ENCODE measurements at places on chromosomes 7 and 10.

GRCh38 chr7:137928626-137929025, 73.3 kb downstream of the CREB3L2 start:
- DNase-seq: no peak

- DNase-seq: no peak
Measured at GRCh38 chr7:124041439-124041838, 8.6 kb upstream of the TMEM229A start.

- DNase-seq: no peak
Measured at GRCh38 chr7:23239698-23240097, 6.9 kb upstream of the GPNMB start.

- no peak for DNase-seq
Measured at GRCh38 chr10:131253931-131254858, 57.3 kb downstream of the TCERG1L start.

- no peak for DNase-seq
Measured at GRCh38 chr10:117778241-117778640, 235.7 kb downstream of the EMX2 start.

GRCh38 chr10:116198676-116199035, 74.3 kb downstream of the GFRA1 start:
- DNase-seq: no peak

DNA sequence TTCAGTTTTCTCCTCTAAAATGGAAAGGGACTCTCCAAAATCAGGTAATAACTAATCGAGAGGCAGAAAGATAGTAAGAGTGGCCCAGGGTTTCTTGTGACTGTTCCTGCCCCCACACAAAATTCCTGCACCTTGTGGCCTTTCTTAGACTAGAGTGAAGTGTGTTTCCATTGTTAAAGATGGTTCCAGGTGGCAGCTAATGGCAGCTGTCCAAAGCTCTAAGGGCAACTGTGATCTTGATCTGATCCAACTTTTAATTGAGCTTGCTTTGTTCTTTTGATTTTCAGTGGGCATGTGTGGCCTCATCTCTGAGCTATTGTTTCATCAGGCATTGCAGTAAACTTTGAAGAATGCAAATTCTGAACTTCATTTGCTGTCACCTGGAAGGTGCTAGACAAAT, 19.4 kb downstream of the ACSL5 start:
- no peak for DNase-seq

DNA sequence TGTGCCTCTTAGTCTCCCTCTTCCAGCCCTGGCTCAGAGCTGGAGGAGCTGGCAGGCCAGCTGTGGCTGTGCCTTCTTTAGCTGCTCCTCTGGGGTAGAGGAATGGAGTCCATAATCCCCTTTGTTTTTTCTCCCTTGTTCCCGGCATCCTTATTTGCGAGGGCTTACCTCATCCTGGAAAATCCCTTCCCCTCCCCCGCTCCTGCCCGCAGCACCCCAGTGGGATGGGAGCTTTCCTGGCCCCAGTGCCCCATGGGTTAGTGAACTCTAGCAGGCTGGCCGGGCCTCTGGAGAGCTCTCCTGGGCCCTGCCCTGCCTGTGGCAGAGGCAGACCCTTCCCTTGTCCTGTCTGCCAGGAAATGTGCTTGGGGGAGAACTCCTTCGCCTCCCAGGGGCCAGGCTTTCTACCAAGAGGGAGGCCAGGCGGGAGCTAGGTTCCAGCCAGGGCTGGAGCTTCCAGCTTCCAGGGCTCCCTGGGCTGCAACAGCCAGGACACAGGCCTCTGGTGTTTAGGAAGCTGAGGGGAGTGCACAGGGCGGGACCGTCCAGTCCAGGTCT, 16.5 kb upstream of the TRIM8 start:
- DNase-seq: no peak

DNA sequence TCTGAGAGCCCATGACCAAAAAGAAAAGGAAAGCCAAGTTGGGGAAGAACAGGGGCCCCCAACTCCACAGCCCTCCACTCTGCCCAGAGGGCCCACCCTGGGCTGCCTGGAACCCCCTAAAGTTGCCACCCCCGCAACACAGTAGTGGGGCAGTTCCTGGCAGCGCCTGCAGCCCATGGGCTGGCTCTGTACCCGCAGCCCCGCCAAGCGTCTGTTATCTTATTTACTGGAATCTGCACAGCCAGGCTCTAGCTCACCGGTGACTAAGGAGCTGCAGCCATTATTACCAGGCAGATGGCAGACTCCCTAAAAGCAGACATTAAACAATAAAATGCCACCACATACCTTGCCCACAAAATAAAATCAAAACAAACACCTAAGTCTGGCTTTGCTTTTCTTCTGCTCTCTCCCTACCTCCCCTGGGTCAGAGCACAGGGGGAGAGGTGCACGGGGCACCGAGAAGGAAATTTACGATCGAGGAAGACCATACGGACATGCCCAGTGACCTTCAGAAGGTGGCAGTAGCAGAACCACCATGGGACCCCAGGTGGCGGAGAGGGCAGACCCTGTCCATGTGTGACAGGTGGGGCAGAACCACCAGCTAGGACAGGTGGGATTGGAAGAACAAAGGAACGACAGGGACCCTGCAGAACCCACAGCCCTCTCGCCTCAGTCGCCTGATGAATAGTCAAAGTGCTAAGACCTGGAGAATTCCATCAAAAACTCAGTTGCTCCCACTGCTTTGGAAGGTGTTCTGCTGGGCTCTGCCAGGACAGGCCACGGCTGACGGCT, 66.3 kb downstream of the PRKAG2 start:
- DNase-seq: no peak

GRCh38 chr7:32496052-32496813, 944 bp downstream of the AVL9 start:
- no peak for DNase-seq

DNA sequence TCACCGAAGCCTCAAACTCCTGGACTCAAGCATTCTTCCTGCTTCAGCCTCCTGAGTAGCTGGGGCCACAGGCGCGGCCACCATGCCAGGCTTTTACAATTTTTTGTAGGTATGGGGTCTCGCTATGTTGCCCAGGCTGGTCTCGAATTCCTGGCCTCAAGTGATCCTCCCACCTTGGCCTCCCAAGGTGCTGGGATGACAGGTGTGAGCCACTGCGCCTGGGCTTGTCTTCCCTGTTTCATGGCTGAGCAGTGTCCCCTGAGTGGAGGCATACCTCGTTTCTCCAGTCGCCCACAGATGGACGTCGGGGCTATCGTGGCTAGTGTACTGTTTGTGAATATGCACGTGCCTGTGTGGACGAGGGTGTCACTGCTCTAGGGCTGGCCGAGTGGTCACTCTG, 11.3 kb downstream of the INPP5A start:
- DNase-seq: no peak

DNA sequence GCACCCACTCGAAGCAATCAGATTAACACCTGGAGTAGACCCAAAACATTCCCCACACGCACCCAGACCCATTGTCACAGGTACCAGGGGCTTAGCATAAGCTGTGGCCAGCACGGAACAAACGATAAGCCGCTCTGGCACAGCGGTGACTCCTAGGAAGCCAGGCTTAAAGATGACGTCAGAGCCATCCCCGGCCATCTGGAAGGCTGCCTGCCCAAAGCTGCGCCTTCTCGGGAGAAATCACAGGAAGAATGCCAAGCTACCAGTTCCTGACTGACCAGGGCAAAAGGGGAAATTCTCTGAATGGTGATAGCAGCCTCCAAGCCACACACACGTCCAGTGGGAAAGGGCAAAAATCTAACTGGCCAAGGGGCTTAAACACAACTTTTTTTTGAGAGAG, 13.0 kb upstream of the WIPI2 start:
- no peak for DNase-seq

GRCh38 chr10:111801841-111802240, 381.7 kb downstream of the GPAM start:
- DNase-seq: no peak

GRCh38 chr10:104819731-104820130, 178.6 kb downstream of the SORCS3 start:
- no peak for DNase-seq

DNA sequence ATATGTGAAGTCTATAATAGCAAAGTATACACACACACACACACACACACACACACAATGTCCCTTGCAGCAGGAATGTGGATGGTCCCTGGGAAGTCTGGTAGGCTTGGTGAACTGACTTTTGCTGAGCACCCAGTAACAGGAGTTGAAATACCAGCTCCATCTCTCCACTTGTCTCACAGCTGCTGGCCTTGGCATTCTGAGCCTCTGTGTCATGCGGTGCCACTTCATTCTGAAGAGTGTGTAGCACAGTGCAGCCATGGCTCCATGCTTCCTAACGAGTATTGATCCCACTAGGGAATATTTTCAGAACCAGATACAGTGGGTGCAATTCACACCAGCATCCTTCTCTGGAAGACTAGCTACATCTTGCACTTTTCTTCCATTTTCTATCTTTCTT, 192.4 kb downstream of the ADARB2 start:
- DNase-seq: no peak

GRCh38 chr10:11517150-11517549, 94.3 kb downstream of the USP6NL start:
- no peak for DNase-seq

- DNase-seq: no peak
Measured at GRCh38 chr10:79140085-79140793, 71.5 kb downstream of the ZMIZ1 start.

DNA sequence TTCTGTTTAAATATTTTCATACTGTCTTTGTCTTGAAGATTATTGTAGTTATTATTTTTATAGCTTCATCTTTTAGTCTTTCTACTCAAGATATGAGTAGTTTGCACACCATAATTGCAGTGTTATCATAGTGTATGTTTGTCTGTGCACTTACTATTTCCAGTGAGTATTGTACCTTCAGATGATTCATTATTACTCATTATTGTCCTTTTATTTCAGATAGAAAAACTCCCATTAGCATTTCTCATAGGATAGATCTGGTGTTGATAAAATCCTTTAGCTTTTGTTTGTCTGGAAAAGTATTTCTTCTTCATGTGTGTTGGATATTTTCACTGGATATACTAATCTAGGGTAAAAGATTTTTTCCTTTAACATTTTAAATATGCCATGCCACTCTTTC, 646.2 kb upstream of the GRM3 start:
- no peak for DNase-seq

DNA sequence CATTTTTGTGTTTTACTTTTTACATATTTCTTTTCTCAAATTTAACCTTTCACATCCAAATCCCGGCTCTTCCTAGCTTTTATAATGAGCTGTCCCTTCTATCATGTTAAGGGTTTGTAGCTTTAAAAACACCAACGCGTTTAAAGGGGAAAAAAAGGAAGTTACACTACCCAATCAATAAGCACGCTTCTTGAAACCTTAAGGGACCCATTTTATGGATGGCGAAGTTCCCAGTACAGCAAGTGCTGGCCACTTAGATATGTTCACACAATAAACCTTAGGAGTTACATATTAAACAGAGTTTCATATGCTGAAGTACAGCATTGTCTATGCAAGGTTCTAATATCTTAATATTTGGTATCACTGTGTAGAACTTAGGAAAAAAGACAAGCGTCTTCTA, 1.8 kb downstream of the GNG11 start:
- DNase-seq: no peak

DNA sequence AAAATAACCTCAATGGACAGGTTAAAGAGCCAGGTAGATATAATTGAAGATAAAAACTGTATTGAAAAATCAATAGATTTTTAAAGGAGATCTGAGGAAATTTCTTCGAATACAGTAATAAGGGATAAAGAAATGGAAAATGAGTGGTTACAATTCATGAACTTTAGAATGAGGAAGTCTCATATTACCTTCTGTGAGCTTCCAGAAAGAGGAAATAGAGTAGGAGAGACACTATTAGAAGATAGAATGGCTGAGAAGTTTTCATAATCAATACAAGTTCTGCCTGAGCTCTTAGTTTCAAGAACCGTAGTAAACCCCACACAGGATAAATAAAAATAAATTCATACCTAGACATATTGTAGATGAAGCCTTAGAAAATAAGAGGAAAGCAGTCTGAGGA, 11.5 kb downstream of the SDK1 start:
- no peak for DNase-seq

GRCh38 chr10:7157091-7157490, 253.7 kb downstream of the SFMBT2 start:
- DNase-seq: no peak

DNA sequence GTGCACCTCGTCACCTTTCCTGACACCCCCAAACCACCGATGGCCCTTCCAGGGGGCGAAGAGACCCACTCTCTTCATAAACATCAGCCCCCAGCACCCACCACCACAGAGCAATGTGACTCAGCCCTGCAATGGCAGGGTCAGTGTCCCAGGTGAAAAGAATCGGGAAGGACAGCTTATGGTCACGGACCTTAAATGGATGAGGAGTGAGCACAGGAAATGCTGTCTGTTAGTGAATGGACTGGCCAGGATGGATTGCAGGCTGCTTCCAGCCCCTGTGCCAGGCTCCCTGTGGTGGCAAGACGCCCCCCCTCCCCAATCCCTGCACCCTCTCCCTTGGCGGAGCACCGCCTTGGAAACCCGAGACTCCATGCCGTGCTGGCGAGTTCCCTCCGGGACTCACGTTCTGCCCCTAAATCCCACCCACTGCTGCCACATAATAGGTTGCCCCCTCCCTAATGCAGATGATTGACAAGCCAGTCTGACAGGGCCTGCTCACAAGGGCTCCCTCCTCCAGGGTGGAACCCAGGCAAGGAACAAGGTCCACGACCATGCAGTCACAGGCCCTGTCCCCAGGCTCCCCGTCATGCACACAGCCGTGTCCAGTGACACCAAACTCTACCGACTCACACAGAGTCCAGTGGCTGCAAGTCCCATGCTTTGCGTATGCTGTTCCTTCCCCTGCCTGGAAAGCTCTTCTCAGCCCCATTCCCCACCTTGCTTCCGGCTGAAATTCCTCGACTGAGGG, 7.3 kb downstream of the ASB13 start:
- DNase-seq: no peak

DNA sequence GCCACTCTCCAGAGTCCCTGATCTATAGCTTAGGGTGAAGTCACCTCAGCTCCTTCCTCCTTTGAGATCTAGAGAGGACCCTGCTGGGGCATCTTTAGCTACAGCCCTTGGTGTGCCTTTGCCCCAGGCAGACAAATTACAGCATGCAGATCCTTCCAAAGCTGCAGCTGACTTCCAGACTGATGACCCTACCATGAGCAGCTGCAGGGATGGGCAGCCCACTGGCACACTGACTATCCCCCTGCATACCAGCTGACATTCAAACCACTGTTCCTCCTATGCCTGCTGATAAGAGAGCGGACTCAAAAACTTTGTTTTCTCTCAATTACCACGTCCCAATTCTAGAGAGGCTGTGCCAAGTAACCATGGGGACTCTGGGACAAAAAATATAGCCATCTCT, 70.6 kb downstream of the COL13A1 start:
- DNase-seq: no peak

DNA sequence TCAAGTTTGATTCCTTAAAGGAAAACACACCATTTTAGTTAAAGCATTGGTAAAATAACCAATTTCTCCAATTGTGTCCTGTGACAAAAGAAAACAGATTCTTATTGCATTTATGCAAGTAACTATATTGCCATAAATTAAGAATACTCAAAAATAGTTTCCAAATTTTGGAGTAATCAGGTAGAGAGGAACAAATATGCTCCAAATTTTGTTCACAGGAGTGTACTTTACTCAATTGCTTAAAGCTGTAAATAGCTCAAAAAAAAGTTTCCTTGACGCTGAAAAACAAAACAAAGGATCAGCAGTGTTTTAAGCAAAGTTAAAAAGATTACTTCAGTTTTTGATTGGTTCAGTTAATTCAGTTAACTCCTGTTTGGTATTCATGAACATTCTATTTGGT, 52.2 kb upstream of the INHBA start:
- DNase-seq: no peak
